ENCODE measurements at places on chromosomes 5 and 9.

DNA sequence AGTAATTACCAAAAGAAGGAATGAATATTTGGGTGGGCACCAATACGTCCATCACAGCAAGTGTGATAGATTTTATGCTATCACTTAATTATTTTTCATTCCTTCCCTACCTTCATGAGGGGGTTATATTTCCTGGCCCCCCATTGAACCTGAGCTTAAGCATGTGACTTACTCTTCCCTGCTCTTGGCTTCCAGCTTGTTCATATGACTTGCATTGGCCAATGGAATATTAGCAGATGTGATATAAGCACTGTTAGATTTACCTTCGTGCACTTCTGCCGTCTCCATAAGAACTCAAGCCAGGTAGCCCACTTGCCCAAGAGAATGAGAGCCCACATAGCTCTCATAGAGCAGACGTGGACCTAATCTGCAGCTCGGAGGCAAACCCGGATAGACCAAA, 99.1 kb upstream of the SMARCA2 start:
- no peak for DNase-seq

DNA sequence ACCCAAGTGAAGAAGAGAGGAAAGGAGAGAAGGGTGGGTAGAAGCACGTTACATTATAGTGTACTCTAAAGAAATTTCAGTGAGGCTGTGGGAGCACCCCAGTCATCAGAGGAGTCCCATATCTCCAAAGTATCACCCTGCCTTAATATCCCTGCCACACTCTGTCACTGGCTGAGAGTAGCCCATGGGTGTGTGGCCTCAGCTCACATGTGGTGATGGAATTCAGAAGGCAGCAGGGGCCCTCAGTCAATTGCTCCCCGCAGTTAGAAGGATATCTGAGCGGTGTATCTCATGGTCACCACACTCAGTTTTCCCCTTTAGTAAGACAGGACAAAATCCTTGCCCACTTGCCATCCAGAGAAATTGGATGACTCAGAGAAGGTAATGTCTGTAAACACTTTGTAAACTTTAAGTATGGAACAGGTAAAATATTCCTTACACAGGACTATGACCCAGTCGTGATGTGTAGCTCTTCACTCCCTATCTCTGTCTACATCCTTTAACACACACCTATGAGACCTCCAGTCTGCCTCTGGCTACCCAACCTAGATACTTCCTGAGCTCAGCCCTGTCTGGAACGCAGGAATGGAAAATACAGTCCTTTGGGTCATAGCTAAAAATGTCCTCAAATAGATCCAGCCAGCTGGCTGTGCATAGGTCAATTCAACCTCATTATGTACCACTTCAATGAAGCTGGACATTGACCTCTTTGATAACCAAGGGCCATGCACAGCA, 24.3 kb upstream of the PLIN2 start:
- no peak for DNase-seq

- no peak for DNase-seq
These were observed 120.7 kb upstream of the LPAR1 start for GRCh38 chr9:111158999-111159398.

- no peak for DNase-seq
These were observed 550.4 kb downstream of the EBF1 start for GRCh38 chr5:158549311-158549710.

GRCh38 chr9:2742214-2742613, 24.9 kb downstream of the KCNV2 start:
- no peak for DNase-seq
